NCI-H1105 (cell line): ENCODE measurements at places on chromosomes 5 and 9.
A peak's percentile ranks its signal among the peaks of the same experiment; 100 is the strongest.

DNA sequence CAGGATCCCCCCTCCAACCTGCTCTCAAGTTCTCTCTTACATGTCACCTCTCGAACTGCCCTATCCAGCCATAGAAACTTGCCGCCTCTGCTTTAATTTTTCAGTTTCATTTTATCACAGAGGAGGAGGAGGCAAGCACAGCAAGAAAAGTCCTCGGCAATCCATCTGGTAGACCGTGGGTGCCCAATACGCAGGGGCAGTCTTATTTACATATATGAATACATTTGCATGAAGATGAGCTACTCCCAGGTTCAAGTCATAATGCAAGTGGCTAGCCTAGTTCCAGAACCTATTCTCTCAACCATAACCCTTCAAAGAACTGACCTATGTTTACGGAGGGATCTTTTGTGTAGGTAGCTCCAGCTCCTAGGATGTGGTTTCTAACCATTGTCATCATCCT is 223.2 kb upstream of the PANK3 start:
- DNase-seq, result no peak

DNA sequence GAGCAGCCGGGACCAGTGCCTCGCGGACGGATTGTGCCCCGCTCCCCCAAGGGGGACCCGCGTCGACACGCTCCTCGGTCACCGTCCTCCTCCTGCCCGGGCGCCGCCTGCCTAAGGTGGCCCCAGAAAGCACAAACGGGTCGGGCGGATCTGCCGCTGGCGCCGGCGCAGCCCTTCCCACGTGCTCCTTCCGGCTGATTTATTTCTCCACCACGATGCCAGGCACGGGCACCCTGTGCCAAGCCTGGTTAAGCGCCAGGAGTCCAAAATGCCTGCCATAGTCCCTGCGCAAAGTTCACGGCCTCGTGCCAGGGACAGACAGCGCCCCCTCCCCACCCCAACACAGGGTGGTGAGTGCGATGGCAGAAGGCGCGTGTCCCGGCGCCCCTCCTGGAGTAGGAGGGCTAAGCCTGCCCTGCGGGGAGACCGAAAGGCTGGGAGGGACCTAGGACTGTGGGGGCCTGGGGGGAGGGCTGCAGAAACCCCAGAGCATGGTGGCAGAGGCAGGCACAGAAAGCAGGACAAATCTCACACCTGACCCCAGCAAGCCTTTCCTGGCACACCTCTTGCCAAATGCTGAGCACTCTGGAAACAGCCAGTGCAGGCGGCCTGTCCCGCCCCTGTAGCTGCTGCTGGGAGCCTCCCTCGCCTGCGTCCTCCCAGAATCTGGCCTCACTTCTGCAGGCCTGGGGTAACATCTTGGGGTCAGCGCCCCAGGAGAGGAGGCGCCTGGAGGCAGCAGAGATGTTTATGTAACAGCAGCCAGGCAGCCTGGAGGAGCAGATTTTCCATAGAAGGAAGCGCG is 1.1 kb upstream of the NOTCH1 start:
- peak; percentile 16 for DNase-seq

- DNase-seq, result no peak
These were observed 13.9 kb downstream of the SLC36A1 start for GRCh38 chr5:151461312-151461711.

GRCh38 chr9:74330487-74331214 is 166.5 kb upstream of the RORB start:
- no peak for DNase-seq

DNA sequence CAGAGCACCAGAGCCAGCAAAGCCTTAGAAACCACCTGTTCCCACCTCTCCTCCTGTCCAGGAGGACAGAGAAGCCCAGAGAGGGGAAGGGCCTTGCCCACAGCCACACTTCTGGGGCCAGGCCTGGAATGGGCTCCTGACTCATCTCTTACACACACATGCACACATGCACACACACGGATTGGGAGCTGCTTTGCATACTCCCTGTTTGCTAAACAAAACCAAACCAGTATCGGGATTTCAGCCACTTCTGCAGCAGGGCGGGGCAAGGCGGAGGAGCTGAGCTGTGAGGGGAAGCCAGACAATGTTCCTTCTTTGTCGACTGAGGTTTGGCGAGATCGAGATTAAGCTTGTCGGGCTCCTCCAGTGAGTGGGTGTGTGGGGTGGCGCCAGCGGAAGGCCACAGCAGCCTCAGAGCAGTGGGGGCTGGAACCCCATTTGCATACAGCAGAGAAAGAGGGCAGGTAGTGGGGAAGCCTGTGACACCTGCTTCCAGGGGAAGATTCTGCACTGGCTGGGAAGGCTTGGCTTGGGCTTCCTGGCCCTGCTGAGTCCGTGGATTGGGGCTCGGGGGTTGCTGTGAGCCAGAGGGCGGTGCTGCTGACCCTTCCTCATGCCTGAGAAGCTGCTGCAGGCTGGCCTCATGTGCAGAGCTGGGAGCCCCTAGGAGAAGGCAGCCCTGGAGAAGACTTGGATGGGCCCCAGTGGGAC is 16.1 kb downstream of the GFI1B start:
- DNase-seq, result no peak

- no peak for DNase-seq
These were observed 214.1 kb upstream of the TLE4 start for GRCh38 chr9:79357616-79358015.

GRCh38 chr5:123790226-123790625 is 278.2 kb downstream of the CSNK1G3 start:
- no peak for DNase-seq

- peak; percentile 66 for DNase-seq
These were observed 134.5 kb downstream of the NFIB start for GRCh38 chr9:14179449-14179848.

- no peak for DNase-seq
These were observed at the start of gene KCNMB1 for GRCh38 chr5:170388818-170389549. KCNMB1 (minus strand) TSS chr5:170389367; CDS start chr5:170385447, 3,920 bp downstream.

- no peak for DNase-seq
These were observed 1088.1 kb upstream of the EDIL3 start for GRCh38 chr5:85472749-85473148.

DNA sequence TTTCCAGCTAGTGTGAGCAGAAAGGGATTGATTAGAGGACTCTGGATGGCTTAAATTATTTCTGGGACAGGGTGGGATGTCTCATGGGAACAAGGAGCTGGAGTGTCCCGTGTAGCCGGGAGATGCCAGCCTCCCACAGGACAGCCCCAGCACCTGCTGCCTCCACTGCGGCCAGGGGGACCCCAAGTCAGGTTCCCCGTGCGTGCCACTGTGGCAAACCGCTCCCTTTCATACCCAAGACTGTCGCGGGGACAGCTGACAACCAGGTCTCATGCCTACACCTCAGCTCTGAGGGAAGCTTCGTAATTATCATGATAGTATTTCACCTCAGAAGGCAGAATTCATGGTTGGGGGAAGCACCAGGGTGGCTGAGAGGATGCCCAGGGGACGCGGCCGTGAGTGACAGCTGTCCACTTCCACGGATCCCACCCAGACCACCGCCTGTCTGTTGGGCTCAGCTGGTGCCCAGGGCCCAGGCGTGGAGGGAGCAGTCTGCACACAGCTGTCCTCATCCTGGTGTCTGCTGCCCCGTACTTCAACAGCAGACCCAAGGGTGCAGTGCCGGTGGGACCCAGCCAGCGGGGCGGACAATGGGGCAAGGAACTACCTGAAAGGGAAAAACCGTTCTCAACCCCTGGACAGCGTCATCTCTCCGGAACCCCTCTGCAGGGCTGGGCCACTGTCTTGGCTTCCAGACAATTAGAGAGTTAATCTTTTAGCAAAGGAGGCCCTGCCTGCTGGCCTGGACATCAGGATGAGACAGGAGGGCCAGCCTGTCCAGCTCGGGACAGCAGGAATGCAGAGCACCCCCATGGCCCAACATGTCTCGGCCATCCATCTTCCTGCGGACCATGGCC is 166.9 kb downstream of the OLFM1 start:
- no peak for DNase-seq

DNA sequence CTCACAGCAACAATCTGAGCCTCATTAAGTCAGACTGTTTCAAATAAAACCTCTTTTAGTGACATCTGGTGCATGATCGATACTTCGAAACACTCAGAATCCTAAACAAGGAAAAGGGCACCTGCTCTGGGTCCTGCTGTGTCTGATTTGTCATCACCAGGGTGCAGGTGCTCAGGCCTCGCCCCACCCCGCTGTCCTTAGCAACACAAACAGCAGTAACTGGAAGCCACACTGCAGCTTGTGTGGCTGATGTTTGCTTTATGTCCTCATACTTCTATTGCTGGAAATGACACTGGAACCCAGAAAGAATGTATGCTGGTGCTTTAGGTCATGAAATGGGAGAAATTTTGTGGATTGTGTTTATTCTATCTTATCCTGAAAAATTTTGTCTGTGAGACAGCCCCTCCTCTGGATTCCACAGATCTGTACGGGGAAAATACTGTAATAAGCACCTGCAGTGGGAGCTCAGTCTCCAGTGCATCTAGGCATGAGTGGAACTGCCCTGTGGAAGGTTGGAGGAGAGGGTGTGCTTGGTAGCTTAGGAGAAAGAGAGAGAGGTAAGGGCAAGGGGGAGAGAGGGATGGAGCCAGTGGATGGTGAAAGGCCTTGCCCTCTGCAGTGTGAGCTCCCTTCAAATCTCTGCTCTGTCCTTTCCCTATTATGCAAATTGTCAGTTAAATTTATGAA is 284.2 kb downstream of the SMARCA2 start:
- DNase-seq, result peak; percentile 83
